Gastrocnemius medialis (tissue), 4 donors: ENCODE measurements at places on chromosomes 5 and 9. TPM values are rescaled to one million over a fixed set of nuclear protein-coding genes. Genes with fewer than 3 reads are reported as not detected.

GRCh38 chr5:173707392-173707791 lies 90.9 kb upstream of the BOD1 start:
- DNase-seq = peak; percentile 93

Gene ADAMTSL1
- 0.58 TPM for total RNA-seq

Gene IL33
- 1.6 TPM for total RNA-seq

- DNase-seq = no peak
These were observed 29.0 kb downstream of the MTMR12 start for GRCh38 chr5:32283539-32284377.

GRCh38 chr5:40383749-40384651 lies 295.7 kb upstream of the PTGER4 start:
- no peak for DNase-seq

- no peak for DNase-seq
These were observed 1.3 kb downstream of the TCF7 start for GRCh38 chr5:134115806-134116175.

- no peak for DNase-seq
These were observed 8.7 kb downstream of the ASS1 start for GRCh38 chr9:130453487-130453886.

Gene NUTM2F
- total RNA-seq = not detected
